Substantia nigra (tissue), 51 donors: ENCODE measurements at places on chromosomes 11 and 22.

DNA sequence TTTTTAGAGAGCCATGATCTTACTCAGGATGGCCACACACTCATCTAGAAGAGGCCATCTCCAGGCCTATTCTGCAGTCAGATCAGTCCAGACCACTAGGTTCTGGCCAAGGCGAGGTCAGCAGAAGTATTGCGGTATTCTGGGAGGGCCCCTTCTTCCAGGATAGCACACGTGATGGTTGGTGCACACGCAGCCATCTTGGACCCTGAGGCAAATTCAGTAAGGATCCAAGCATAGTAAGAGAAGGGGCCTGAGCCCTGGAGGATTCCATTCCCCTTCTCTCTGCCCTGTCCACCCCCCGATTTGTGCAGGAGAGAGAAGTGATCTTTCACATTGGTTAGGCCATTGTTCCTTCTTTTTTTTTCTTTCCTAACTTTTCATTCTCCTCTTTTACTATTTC, 957.9 kb downstream of the BRD1 start:
- no peak for DNase-seq

DNA sequence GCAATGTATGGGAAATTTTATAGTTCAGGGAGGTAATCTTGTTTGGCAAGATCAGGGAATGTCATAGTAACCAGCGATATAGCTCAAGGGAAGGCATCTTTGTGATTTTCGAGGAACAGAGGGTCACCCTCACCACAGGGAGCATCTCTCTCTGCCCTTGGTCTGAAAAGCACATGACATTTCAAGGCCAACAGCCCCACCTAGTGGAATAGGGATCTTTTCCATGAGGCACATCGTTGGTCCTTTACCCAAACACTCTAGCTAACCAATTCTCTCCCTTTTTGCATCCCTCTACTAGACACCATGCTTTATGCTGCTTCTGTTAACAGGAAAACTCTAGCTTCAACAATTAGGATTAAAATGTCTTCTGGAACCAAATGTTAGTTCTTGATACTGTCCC, 179.0 kb downstream of the GRM5 start:
- no peak for DNase-seq

DNA sequence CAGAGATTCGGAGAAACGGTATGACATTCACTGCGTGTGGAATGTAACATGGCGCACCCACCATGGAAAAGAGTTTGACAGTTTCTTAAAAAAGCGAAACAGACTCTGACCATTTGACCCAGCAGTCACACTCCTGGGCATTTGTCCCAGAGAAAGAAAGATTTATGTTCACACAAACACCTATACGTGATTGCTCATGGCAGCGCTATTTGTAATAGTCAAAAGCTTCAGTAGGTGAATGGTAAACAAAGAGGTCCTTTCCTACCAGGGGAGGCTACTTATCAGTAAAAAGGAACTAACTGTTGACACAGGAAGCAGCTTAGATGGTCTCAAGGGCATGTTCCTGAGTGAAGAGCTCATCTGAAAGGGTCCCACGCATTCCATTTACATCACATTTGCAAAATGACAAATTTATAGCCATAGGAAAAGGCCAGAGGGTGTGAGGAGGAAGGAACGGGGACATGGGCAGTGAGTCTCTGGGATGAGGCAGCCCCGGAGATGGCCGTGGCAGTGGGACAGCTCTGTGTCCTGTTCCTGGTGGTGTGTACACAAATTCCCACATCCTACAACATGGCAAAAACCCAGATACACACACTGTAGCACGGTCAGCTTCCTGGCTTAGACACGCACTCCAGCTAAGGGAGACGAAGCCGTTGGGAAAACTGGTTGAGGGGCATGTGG, 14.6 kb upstream of the KRTAP5-6 start:
- no peak for DNase-seq

DNA sequence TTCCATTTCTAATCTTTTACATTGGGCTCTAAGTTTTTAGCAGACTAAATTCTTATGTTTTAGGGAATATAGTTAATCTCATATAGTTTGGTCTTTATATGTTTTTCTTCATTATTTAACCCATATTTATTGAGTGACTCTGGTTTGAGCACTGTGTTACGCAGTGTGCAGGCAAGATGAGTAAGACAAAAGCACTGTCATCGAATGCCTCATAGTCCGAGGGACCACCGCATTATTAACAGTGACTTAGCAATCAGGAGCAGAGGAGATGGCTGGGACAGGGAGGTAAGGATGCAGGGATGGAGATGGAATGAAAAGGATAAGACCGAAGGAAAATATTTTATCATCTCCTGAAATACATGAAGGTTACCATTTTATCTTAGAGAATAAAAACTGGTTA, 65.2 kb upstream of the CTSC start:
- no peak for DNase-seq

DNA sequence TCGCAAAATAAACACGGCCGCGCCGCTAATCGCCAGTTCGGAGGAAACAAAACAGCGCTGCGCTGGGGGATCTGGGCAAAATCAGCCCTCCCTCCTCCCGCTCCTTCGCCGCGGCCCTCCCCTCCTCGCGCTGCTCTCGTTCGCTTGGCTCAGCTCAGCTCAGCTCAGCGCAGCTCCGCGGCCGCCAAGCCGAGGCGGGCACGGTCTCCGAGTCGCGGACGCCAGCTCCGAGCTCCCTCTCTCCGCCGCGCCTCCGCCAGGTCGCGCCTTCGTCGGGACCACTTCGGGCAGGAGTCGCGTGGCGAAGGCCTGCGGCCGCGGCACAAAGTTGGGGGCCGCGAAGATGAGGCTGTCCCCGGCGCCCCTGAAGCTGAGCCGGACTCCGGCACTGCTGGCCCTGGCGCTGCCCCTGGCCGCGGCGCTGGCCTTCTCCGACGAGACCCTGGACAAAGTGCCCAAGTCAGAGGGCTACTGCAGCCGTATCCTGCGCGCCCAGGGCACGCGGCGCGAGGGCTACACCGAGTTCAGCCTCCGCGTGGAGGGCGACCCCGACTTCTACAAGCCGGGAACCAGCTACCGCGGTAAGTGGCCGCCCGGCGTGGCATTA, at the start of gene SPON1:
Gene SPON1, plus strand, starts transcription at position 162 of the 607 bp plus-strand sequence. Its CDS starts 182 bp downstream, at position 344.
- DNase-seq: peak; percentile 55

DNA sequence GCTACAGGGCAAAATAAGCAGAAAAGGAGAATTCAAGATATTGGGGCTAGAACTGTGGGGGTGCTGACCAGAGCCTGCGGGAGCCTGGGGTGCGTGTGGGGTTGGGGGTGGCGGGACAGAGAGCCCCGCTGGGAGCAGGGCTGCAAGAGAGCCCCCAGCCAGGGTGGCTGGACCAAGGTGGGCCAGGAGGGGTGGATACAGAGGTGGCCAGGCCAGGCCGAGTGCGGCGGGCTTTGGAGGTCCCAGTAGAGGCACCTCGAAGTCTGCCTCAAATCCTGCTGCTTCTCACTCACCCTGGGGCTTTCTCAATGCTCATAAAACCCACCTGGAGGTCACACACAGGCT, 16.9 kb upstream of the MUC5B start:
- DNase-seq: no peak

GRCh38 chr11:64291752-64292459, 804 bp downstream of the KCNK4 start:
- DNase-seq: no peak

- no peak for DNase-seq
Measured at GRCh38 chr22:45334528-45334927, 24.8 kb downstream of the FAM118A start.

GRCh38 chr22:43338766-43339345, 4.3 kb downstream of the SCUBE1 start:
- DNase-seq: no peak

DNA sequence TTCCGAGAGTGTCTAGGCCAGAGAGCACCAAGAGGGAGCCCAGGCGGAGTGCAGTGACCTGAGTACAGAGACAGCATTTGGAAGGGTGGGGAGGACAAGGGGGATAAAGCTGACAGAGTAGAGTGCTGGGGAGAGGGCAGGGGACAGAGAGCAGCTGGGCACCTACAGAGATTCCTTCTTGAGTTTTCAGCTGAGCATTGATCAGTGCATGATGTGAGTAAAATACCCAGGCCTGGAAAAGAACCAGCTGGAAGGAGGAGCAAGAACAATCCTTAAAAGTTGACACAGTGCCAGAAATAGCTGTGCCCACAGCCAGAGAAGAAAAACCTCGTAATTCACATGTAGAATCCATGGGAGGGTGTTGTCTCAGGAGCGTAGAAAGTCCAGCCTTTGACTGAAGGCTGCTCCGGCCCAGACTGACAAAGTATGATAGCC, 33.9 kb upstream of the PANX2 start:
- no peak for DNase-seq

- DNase-seq: no peak
Measured at GRCh38 chr11:74278721-74279161, 32.7 kb downstream of the P4HA3 start.

DNA sequence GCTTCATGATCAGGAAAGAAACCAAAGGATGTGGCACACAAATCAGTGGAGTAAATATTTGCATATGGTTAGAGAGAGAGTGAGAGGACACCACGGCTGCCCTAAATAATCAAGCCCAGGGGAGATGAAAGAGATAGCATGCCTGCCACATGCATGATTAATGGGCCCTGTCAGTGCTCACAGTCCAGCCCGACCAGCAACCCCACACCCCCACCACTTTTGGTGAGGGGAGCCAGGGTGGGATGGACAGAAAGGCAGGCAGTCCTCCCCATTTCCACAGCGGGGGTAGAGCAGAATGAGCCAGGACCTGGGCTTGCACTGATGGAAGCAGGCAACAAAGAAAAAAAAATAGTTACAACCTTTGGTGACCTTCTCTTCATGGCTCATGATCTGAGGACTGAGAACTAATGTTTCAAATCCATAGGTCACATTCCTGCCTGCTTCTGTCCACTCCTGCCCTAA, 545.0 kb downstream of the ETS1 start:
- no peak for DNase-seq

DNA sequence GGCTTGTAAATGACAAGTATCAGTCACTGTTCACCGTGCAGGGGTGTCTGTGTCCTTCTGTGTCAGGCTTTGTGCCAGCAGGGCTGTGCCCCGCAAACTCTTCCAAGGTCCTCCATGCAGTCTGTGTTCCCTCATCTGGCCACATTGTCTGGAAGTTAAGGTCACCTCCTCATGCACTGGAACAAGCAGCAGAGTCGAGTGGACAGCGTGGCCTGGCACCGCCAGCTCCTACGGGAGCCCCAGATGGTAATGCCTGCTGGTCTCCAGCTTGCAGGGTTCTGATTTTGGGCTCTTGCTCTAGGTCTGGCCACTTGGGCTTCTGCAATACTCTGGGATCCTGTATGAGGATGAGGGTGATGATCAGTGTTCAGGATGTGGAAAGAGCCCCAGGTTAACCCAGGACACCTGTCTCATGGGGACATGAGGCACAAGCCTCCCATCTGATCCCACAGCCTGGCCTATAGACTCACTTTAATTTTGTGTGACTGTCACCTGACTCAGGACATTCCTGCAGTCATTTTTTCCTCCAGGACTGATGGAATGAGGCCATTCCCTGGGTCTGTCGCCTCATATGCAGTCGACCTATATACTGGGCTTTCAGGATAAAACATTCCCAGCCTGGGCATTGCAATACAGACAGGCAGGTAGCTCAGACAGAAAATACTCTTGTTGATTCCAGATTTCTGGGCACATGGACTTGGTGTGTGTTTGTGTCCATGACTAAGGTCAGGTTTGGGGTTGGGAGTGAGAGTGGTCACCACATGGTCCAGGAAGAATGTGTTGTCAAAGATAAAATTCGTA, 106.3 kb upstream of the TOP3B start:
- DNase-seq: no peak

DNA sequence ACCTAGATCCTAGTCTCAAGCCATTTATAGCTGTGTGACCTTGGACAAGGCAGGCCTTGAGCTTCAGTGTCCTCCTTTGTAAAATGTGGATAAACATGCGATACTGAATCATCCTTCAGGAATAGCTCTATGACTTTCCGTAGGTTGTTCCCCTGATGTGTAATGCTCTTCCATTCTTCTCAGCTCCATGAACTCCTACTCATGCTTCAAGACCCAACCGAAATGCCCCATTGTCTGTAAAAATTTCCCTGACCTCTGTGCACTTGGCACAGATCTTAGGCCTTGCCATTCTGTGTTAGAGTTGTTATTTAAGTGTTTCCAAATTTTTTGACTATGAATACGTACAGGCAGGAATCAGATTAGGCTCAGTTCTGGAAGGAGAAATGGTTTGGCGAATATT, 3.3 kb upstream of the BEST1 start:
- no peak for DNase-seq

GRCh38 chr11:315051-315481, 1.2 kb downstream of the IFITM1 start:
- DNase-seq: no peak

DNA sequence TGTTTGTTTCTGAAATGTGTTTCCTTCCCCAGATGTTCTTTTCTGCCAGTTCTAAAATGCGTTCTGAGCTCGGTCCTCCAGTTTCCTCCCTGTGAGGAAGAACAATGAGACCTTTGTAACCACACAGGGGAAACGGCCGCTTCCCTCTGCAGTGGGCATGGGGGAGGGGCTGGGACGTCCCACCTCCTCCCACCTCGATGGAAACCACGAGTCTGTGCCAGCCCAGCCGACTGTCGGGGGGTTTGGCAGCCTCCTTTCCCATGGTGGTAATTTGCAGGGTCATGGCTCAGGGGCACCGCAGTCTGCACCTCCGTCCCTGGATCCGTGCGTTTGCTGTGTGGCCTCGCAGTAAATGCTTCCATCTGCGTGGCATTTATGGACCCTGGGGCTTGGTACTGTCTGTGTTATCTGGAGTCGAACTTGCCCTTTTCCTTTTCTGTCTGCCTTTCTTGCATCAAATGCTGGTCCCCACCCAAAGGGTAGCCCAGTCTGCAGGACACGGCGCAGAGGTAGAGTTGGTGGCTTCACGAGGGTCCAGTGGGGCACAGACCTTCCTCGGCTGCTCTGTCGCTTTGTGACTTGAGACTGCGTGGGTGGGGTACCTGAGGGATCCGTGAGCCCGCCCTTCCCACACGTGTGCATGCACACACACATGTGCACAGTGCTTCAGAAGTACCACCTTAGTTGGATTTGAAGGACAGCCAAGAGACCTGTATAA, 16.1 kb downstream of the LRP5 start:
- DNase-seq: peak; percentile 53

GRCh38 chr22:40432157-40432556, 61.8 kb downstream of the SGSM3 start:
- DNase-seq: no peak

GRCh38 chr11:122976061-122976733, 5.4 kb downstream of the BSX start:
- no peak for DNase-seq

DNA sequence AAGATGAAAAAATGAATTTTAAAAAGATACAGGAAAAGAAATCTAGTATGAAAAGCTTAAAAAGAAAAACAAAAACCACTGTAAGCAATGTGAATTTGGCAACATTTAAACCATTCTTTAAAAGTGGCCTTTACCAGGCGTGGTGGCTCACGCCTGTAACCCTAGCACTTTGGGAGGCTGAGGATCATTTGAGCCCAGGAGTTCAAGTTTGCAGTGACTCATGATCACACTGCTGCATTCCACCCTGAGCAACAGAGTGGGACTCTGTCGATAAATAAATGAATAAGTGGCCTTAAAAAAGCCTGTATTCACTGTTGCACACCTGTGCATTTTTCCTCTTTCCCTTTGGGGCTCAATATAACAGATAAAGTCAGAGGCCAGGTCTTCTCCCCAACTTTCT, 69.2 kb downstream of the RAB30 start:
- DNase-seq: no peak

- no peak for DNase-seq
Measured at GRCh38 chr11:116478669-116479668, 293.8 kb downstream of the BUD13 start.
